Stimulated activated CD4-positive, alpha-beta T cell treated with anti-CD3 and anti-CD28 coated beads, Interleukin-1b, Interleukin-23, amount 100 ng/mL, for 24 hours (primary cell): ENCODE measurements at places on chromosomes 3 and 15.

DNA sequence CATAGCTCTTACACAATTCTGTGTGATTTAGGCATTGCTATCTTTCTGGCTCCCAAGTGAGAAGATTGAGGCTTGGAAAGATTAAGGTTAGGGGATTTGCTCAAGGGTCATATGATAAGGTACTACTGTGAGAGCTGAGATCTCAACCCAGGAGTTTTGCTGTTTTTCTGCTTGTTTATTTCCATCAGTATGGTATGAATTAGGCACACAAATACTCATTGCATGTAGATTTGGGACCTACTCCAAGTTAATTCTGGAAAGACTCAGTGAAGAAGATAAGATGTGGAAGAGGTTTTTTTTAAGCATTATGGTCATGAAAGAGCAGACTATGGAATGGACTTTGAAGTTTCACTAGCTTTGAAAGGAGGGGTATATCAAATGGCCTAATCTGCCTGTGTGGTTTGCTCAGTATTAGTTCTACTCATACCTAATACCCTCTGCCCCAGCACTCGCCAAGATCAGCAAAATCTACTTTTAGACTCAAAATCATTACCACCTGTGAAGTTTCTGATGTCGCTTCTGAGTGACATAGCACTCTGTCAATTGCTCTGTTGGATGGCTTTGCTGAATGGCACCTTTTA, 12.5 kb downstream of the MBNL1 start:
- DNase-seq, result no peak

DNA sequence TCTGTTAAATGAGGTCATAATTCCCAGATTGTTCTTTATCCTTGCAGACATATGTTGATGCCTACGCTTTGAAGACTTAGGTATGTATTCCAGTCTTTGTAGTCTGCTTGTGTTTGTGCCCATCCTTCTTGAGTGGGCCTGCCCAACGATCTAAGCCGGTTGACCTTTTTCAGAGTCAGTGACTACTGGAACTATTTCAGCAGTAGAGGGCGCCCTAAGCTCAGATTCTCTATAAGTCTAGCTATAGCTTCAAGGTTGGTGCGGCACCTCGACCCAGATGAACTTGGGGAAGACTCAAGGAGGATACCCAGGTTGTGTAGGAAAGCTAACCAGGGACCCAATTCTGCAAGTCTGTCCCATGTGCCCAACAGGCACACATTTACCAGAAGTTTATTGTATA, 228.8 kb upstream of the PPP2R3A start:
- DNase-seq, result no peak

- DNase-seq, result no peak
Measured at GRCh38 chr3:177201700-177202397, 4.6 kb upstream of the TBL1XR1 start.

DNA sequence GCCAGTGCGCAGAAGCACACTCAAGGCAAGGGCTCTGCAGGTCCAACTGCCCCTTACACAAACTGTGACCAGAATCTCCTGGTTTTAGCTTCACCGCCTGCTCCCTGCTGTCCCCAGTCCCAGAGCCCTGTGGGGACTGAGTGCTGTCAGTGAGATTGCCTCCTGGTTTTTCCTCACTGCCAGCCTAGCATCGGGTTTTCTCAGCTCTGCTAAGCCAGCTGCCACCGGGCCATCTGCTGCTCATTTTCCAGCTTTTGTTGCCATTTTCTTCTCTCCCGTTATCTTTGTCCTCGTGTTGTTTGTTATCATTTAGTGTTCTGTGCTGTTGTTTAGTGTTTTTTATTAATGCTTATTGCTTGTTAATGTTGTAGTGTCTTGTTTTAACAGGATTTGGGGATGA, 79.5 kb upstream of the BLM start:
- no peak for DNase-seq

- DNase-seq, result peak; percentile 72
Measured at GRCh38 chr15:76905013-76905839, at the start of gene SCAPER. Gene SCAPER (minus strand): TSS chr15:76905340. CDS start chr15:76883817, 21,523 bp downstream.

DNA sequence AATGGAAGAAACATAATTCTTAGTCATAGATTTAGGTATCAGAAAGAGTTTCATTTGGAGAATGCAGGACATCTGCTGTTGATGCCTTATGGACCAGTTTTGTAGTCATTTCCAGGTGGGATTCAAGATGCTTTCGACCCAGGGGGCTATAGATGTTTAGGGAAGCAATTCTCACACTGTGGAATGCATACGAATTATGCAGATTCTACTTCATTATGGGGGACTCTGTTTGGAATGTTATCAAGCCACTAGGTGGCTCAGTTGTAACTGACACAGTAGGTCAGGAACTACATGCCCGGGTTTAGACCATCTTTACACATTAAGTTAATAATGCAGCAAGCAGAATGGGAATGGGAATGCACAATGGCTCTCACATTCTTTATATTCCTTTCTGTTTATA, 1359.8 kb downstream of the ZPLD1 start:
- no peak for DNase-seq

- DNase-seq, result no peak
Measured at GRCh38 chr3:27720899-27721716, 1.0 kb downstream of the EOMES start.

GRCh38 chr3:78642226-78643035, 1125.4 kb downstream of the ROBO1 start:
- no peak for DNase-seq

DNA sequence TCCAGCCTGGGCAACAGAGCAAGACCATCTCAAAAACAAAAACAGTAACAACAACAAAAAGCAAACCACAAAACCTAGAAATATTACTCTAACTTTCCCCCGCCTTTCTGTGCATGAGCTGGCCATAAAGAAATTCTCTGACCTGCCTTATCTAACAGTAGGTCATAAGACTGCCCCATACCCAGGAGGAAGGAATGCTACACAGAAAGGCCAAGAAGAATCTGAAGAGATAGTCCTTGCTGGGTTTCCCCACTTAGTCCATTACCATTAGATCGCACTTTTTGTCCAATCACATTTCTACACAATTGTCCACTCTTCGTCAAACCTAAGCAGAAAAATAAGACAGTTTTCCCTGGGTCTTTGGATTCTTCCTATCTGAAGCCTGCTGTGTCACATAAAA, 23.5 kb downstream of the CIAO2A start:
- no peak for DNase-seq

- DNase-seq, result no peak
Measured at GRCh38 chr3:174720717-174721116, 138.4 kb upstream of the NAALADL2 start.

DNA sequence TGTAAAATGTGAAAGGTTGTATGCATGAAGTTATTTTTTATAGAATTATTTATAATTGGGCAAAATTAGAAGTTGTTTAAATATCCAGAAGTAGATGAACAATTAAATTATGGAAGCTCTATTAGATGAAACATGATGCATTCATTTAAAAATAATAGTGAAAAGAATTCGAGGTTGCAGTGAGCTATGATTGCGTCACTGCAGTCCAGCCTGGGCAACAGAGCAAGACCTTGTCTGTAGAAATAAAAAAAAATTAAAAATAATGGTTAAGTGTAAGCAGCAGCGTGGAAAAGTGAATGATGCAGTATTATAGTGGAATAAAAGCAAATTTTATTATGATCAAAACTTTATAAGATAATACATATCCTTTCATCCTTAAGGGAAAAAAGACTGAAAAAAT, 14.3 kb downstream of the BUB1B start:
- DNase-seq, result no peak

DNA sequence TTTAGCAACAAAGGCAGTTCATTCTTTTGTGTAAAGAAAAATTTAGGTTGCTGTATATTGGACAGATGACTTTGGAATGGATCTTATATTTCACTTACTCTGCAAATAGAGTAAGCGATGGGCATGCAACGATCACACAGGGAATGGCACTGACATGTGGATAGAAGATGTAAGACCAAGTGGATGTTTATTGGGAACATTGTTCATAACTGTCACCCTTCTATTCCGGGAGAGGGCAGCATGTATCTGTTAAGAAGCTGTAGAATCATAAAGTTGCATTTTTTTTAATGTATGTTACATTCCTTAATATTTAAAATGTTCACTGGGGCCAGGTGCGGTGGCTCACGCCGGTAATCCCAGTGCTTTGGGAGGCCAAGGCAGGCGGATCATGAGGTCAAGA, 41.2 kb downstream of the HPS3 start:
- no peak for DNase-seq

GRCh38 chr3:30513374-30514152, 92.8 kb upstream of the TGFBR2 start:
- no peak for DNase-seq
